ENCODE measurements at places on chromosomes 5 and 9.

DNA sequence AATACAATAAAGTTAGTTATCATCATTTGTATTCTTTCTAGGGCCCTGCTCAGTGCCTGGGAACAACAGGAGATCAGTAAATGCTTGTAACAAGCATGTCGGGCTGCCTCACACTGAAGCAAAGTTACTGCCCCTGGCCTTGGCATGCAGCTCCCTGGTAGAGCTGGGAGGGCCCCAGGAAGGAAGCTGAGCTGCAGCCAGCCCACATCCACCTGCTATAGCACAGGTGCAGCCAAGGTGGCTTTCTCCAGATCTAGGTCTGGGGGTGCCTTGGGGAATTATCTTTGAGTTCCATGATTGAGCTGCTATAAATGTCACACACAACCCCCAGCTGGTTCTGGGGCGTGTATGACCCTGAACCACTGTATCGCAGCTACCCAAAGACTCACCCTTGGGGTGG, 293.4 kb upstream of the MSX2 start:
- DNase-seq, result no peak

DNA sequence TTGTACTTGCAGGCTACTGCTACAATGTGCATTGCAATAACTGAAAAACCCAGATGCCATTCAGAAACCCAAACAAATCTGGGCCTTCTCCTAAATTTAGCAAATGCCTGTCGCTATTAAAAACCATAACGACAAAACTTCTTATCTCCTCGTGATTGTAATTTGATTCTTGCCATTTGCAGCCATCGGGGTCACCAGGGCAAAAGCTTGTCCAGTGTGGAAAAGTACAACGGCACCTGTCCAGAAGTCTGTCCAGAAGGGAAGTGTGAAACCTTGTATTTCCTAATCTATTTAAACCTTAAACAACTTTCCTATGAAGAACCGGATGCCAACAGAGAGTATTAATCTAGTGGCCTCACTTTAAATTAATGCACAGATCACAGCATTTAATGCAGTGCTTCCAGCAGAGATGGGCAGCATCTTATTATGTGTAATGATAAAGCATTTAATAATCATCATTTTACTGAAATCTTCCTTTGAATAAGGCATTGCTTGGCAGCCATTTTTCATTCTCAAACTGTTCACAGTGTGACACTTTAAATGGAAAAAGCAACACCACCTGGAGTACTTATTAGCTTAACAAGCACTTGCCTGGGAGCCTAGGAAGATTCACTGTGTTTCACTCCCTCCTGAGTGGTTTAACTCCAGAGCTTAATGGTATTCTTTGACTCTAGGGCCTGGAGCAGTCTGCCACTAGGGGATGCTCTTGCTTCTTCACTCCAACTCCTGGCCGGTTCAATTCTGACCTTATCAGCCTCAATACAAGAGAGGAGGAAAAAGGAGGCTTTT, 4.9 kb upstream of the C7 start:
- DNase-seq, result no peak

- no peak for DNase-seq
Observed at GRCh38 chr5:40001796-40002195, 577.0 kb upstream of the DAB2 start.

GRCh38 chr9:131289301-131290035, at the start of gene PLPP7:
Gene PLPP7, plus strand, starts transcription at chr9:131289723. Its CDS starts 275 bp downstream, at chr9:131289998.
- DNase-seq, result no peak

- DNase-seq, result no peak
Observed at GRCh38 chr5:77294185-77294584, 83.7 kb downstream of the PDE8B start.

DNA sequence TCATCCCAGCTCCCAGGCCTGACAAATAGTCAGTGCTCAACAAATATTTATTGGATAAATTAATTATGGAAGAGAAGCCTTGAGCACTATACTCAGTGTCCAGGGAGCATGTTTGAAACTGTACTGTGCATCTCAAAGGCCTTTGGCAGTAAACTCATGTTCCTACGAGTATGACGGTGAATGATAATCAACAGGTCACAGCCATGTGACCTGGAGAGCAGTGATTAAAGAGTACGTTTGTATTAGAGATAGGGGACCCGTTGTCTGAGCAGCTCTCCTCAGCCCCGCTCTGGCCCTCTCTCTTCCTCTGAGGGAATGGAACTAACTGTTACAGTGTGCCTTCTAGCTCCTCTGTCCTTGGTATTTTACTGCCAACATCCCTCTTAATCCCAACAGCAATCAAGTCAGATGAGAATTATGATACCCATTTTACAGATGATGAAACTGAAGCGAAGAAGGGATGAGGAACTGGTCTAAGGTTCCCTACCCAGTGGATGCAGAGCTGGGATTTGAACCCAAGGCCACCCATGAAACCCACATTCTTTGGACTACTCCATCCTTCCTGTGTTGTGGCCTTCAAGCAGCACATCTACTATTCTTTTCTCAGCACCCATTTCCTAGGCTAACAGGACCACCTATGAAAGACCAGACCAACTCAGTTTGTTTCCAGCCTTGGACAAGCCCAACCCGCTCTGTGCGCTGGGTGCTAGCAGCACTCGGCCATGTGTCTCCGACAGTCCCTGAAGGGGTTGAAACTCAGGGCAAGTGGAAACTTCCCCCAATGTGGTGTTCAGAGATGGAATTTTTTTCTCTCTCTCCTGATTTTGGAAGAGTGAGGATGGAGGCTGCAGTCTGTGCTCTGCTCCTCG, 34.9 kb downstream of the SPRY4 start:
- no peak for DNase-seq

DNA sequence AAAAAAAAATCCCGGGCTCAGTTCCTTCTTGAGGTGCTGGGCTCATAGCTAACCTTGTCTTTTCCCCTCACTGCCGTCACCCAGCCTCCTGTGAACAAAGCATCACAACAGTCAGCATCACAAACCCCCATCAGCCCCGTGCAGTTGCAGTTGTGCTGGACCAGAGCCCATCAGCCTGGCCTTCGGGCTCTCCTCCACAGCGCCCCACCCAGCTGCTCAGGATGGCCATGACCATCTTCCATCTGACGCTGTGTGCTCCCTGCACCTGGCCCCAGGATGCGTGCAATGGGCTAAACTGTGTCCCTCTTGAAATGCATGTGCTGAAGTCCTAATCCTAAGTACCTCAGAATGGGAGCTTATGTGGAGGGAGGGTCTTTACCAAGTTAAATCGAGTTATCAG, 48.1 kb downstream of the NSUN2 start:
- DNase-seq, result no peak

- no peak for DNase-seq
Observed at GRCh38 chr9:92963831-92964606, 16.7 kb downstream of the FGD3 start.

GRCh38 chr5:130243641-130244040, 339.4 kb downstream of the CHSY3 start:
- DNase-seq, result no peak

DNA sequence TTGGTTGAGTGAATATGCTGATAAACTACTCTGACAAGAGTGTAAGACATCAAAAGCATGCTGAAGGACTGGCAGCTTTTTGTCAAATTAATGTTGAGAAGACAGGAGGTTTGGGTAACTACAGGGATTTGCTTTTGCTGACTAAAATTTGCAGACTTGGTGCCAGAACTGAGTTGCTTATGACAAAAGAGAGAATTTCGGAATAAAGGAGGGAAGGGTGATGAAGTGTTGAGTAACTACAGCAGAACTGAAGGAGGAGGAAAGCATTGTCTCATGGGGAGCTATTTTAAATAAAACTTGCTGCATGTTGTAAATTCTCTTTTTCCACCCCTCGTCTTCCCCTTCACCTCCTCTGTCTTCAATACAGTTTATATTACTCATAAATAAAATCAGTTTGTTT, 296.1 kb downstream of the YTHDC2 start:
- DNase-seq, result no peak

All from forelimb muscle (tissue), 1 donor.